Muscle of leg (tissue), 16 donors: ENCODE measurements at places on chromosomes 4 and X. TPM values are rescaled to one million over a fixed set of nuclear protein-coding genes. Genes with fewer than 3 reads are reported as not detected.

- H3K27ac ChIP-seq: no peak overlapping the region
- peaks cover 17% of the 10 kb centered on the region for H3K27me3 ChIP-seq
- no peak overlapping the region for H3K4me3 ChIP-seq
- H3K4me1 ChIP-seq: no peaks in the 10 kb centered on the region
- H3K36me3 ChIP-seq: no peaks in the 10 kb centered on the region
These were observed 24.6 kb upstream of the CD40LG start for GRCh38 chrX:136623396-136623795.

- peak; percentile 91 for DNase-seq
- H3K27me3 ChIP-seq: no peaks in the 10 kb centered on the region
- H3K27ac ChIP-seq: peak overlapping the region; percentile 90
- H3K4me3 ChIP-seq: no peak overlapping the region
These were observed 41.9 kb upstream of the PDLIM3 start for GRCh38 chr4:185576962-185577950.

GRCh38 chrX:82196866-82197265 is 995.0 kb downstream of the SH3BGRL start:
- no peak for DNase-seq
- no peak overlapping the region for H3K4me3 ChIP-seq
- H3K4me1 ChIP-seq: no peaks in the 10 kb centered on the region
- H3K27me3 ChIP-seq: no peaks in the 10 kb centered on the region

DNA sequence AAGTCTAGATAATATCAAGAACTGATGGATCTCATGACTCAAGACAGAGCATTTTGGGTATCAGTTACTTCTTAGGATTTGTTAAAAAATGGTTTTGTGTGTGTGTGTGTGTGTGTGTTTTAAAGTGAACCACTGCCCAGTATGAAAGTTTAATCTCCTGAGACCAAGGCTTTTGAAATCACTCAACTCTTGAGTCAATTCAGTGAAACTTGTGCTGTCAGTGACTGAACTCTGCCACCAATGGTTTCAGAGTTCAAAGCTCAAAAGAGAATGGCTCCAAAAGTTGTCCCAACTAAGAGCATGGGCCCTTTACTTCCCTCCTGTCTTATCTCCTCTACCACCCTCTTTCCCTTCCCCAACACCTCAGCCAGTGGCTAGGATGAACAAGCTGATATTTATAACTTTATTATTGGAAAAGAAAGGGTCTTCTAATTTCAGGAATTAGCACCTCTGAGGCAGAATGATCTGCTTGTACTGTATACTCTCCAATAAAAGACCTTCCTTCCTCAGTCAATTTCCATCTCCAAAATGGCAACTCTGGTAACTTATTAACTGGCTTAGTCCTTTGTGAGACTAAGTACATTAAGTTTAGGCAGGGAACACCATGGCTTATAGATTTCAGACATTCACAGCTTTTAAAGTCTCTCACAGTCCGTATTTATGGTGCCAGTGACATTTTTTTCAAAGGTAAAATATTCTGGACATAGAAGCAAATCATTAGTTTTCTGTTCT is 152.2 kb downstream of the REPS2 start:
- H3K4me3 ChIP-seq: no peak overlapping the region
- no peak for DNase-seq
- no peaks in the 10 kb centered on the region for H3K36me3 ChIP-seq
- no peaks in the 10 kb centered on the region for H3K4me1 ChIP-seq
- H3K27me3 ChIP-seq: peaks cover 16% of the 10 kb centered on the region
- H3K27ac ChIP-seq: no peak overlapping the region

- H3K36me3 ChIP-seq: no peaks in the 10 kb centered on the region
- no peak overlapping the region for H3K4me3 ChIP-seq
- H3K4me1 ChIP-seq: no peaks in the 10 kb centered on the region
- DNase-seq: no peak
- no peak overlapping the region for H3K27ac ChIP-seq
These were observed 10.9 kb upstream of the DDX3X start for GRCh38 chrX:41322821-41323603.

DNA sequence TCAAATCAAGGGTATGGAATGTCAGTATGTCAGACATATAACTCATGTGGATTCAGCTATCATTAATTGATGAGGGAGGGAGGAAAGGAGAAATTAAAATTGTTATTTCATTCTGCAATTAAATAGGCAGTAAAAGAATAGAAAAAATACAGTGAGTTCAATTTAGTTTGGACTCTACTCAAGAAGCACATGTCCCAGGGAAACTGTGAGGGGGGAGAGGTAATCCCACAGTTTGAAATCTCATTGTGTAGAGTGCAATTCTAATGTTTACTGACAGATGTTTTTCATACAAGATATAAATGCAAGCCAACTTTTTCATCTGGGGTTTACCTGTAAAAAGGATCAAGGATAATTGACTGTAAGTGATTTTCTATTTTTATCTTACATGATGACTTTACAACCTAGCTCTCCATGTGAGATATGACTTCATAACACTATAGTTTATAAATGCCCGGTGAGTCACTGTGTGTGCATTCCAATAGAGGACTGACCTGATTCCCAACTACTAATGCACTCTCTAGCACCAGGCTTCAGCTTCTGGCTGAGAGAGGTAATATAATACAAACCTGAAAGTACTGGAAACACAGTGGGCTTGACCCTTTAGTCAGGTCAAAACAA is 35.2 kb upstream of the SCD5 start:
- DNase-seq: peak; percentile 47
- H3K27me3 ChIP-seq: no peaks in the 10 kb centered on the region
- peaks cover 18% of the 10 kb centered on the region for H3K36me3 ChIP-seq
- H3K27ac ChIP-seq: peak overlapping the region; percentile 52
- no peak overlapping the region for H3K4me3 ChIP-seq
- no peaks in the 10 kb centered on the region for H3K4me1 ChIP-seq

- H3K4me3 ChIP-seq: no peak overlapping the region
- H3K4me1 ChIP-seq: peaks cover 61% of the 10 kb centered on the region
- no peak overlapping the region for H3K27ac ChIP-seq
- no peaks in the 10 kb centered on the region for H3K27me3 ChIP-seq
- peaks cover 48% of the 10 kb centered on the region for H3K36me3 ChIP-seq
- DNase-seq: no peak
These were observed 120.2 kb downstream of the AFAP1 start for GRCh38 chr4:7819446-7819845.

DNA sequence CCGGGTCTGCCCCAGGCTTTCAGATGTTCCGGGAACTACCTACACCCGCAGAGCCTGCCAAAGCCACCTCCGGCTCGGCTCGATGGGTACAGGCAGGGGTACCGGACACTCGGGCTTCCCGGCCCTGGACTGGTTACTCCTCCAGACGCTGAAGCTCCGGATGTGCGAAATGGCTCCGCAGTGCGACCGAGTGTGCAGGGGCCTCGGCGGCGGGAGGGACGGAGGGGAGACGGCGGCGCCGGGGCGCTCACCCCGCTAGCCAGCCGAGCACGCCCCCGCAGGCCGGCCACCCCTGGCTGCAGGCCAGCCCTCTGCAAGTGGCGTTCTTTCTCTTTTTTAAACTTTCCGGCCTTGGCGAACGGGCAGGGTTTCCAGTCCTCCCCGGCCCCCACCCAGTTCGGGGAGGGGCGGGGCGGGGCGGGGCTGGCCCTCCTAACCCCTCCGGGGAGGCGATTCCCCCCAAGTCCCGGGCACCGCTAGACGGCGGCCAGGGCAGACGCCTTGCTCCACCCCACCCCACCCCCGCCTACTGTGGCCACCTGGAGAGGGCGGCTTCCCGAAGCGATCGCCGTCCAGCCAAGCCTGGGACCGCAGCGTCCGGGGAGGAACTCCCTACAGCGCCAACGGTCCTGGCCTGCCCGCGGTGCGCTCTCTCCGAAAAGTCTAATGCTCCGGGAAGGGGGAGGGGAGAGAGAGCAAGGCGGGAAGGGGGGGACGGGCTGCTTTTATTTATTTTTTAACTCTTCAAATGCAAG is 7.5 kb downstream of the BCOR start:
- peaks cover 89% of the 10 kb centered on the region for H3K27me3 ChIP-seq
- peak overlapping the region; percentile 37 for H3K4me3 ChIP-seq
- no peak overlapping the region for H3K27ac ChIP-seq
- H3K4me1 ChIP-seq: peaks cover 67% of the 10 kb centered on the region

GRCh38 chr4:76233967-76234678 is 17.4 kb upstream of the FAM47E start:
- no peaks in the 10 kb centered on the region for H3K4me1 ChIP-seq
- no peaks in the 10 kb centered on the region for H3K36me3 ChIP-seq
- no peak overlapping the region for H3K27ac ChIP-seq
- no peak for DNase-seq

- H3K4me1 ChIP-seq: peaks cover 5% of the 10 kb centered on the region
- no peak overlapping the region for H3K4me3 ChIP-seq
- no peaks in the 10 kb centered on the region for H3K27me3 ChIP-seq
These were observed 1060.5 kb upstream of the INTU start for GRCh38 chr4:126572264-126572663.

- H3K4me3 ChIP-seq: no peak overlapping the region
- no peaks in the 10 kb centered on the region for H3K27me3 ChIP-seq
- DNase-seq: no peak
- no peak overlapping the region for H3K27ac ChIP-seq
- H3K4me1 ChIP-seq: no peaks in the 10 kb centered on the region
These were observed 14.2 kb downstream of the RNF175 start for GRCh38 chr4:153745651-153746050.

- no peak overlapping the region for H3K27ac ChIP-seq
- peak; percentile 48 for DNase-seq
- no peaks in the 10 kb centered on the region for H3K36me3 ChIP-seq
These were observed 5.0 kb downstream of the SOD3 start for GRCh38 chr4:24800325-24800895.

- H3K4me3 ChIP-seq: no peak overlapping the region
- no peaks in the 10 kb centered on the region for H3K4me1 ChIP-seq
- no peak for DNase-seq
- H3K36me3 ChIP-seq: no peaks in the 10 kb centered on the region
- no peak overlapping the region for H3K27ac ChIP-seq
- H3K27me3 ChIP-seq: no peaks in the 10 kb centered on the region
These were observed 1768.5 kb downstream of the PCDH7 start for GRCh38 chr4:32488690-32489089.

Gene PGAM4
- total RNA-seq: 0.13 TPM

Gene PTPN13
- 10.5 TPM for total RNA-seq

Gene CXCL11
- total RNA-seq: not detected

Gene LRIT3
- 0.09 TPM for total RNA-seq

Gene NOX1
- not detected for total RNA-seq
